NCI-H1105 treated with DMSO at 0.1 percent for 48 hours (cell line): ENCODE measurements at places on chromosomes 3 and 15.

GRCh38 chr3:20769430-20769829 is 583.4 kb upstream of the SGO1 start:
- no peak for DNase-seq

GRCh38 chr3:37511463-37511920 is 337.1 kb upstream of the LRRFIP2 start:
- DNase-seq, result no peak

DNA sequence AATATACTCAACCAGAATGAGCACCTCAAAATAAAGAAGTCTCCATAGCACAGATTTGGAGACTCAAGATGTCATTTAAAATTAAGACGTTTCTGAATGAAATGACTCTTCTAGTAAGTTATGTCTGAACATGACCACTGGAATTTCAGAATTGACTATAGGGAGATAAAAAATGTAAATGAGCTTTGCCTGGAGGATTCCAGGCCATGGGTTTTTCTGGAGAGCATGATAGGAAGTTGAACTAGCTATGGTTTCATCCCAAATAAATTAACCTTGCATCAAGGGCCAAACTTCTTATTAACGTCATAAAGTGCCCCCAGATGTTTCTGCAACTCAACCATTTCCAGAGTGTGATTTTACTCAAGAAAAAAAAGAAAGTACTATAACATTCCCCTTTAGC is 222.6 kb upstream of the NR2F2 start:
- DNase-seq, result no peak

GRCh38 chr15:37880009-37880834 is 54.2 kb upstream of the TMCO5A start:
- DNase-seq, result peak; percentile 52

DNA sequence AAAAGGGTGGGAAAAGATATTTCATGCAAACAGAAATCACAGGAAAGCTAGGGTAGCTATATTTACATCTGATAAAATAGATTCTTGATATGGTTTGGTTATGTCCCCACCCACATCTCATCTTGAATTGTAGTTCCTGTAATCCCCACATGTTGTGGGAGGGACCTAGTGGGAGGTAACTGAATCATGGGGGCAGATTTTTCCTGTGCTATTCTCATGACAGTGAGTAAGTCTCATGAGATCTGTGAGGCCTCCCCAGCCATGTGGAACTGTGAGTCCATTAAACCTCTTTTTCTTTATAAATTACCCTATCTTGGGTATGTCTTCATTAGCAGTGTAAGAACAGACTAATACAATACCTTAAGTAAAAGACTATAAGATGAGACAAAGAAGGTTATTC is 558.1 kb downstream of the RSL24D1 start:
- DNase-seq, result no peak

- no peak for DNase-seq
Observed at GRCh38 chr15:35723120-35723847, 177.3 kb upstream of the DPH6 start.

- peak; percentile 69 for DNase-seq
Observed at GRCh38 chr15:92733934-92734521, 78.5 kb upstream of the FAM174B start.

DNA sequence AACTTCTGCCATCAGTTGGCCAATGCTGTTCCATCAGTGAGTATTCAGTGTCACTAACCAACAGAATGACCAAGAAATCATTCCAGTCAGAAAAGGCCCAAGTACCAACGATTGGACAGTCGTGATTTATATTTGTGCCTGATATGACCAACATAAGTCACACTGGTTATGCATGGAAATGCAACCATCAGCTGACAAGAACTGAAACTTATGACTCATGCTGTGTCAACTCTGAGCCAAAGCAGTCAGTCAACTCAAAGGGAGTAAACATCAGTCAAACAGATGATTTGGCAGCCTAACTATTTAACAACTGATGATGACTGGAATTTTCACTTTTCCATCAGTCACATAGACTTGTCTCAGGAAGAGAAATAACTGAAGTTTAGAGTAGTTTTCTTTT is 142.4 kb downstream of the ANXA2 start:
- DNase-seq, result no peak

GRCh38 chr3:100370756-100371155 is 30.1 kb downstream of the TOMM70 start:
- no peak for DNase-seq

- DNase-seq, result peak; percentile 79
Observed at GRCh38 chr3:89560568-89560967, 453.1 kb downstream of the EPHA3 start.

DNA sequence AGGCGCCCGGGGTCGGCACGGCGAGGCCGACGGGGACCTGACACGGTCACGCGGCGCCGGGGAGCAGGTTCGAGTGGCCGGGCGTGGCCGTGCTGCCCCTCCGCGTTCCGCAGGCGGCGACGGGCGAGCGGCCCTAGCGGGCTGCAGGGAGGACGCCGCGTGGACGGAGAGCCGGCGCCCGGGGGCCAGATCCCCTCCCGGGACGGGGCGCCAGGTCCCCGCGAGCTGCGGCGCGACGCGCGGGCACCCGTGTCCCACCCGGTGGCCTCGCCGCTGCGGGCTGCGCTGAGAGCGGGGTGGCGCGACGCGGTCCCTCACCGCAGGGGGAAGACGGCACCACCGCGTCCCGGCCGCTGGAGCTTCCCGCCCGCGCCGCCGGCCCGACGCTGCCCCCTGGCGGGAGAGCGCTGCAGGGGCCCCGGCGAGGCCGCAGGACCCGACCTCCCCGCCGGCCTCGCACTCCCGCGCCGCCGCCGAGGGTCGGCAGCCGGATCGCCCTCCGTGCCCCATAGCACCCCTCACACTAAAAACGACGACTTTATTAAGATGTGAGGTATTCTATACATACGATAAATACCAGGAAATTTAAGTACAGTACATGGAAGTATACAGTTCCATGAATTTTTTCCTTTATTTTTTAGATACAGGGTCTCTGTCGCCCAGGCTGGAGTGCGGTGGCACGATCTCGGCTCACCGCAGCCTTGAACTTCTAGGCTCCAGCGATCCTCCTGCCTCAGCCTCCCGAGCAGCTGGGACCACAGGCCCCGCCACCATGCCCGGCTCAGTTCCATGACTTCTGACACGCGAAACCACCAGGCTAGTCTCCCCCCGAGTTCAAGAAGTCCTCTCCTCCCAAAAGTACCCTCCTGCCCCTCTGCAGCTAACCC is 1.3 kb upstream of the PIGZ start:
- peak; percentile 61 for DNase-seq

GRCh38 chr15:92142242-92143232 is 251.1 kb upstream of the ST8SIA2 start:
- no peak for DNase-seq
